ENCODE measurements at places on chromosomes 3 and 15. TPM values are rescaled to one million over a fixed set of nuclear protein-coding genes. Genes with fewer than 3 reads are reported as not detected.

- DNase-seq = peak; percentile 18
These were observed 560.0 kb upstream of the CFAP20DC start for GRCh38 chr3:59609657-59610348.

DNA sequence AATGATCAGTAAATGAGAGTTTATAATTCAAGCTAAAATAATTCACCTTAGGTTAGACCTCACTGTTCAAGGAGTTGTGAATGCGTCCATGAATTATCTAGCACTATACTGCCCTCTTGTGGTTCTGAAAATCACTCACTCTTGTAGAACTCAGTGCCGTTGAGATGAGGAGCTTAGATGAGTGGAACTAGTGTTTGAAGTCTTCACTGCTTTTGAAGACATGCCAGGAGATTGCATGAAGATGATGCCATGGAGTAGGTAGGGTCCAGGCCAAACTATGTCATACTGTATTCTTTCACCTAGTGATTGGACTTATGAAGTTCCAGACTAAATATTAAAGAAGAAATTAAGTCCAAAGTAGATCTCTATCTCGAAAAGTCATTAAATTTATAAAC lies 28.8 kb downstream of the LYSMD4 start:
- DNase-seq = peak; percentile 89

DNA sequence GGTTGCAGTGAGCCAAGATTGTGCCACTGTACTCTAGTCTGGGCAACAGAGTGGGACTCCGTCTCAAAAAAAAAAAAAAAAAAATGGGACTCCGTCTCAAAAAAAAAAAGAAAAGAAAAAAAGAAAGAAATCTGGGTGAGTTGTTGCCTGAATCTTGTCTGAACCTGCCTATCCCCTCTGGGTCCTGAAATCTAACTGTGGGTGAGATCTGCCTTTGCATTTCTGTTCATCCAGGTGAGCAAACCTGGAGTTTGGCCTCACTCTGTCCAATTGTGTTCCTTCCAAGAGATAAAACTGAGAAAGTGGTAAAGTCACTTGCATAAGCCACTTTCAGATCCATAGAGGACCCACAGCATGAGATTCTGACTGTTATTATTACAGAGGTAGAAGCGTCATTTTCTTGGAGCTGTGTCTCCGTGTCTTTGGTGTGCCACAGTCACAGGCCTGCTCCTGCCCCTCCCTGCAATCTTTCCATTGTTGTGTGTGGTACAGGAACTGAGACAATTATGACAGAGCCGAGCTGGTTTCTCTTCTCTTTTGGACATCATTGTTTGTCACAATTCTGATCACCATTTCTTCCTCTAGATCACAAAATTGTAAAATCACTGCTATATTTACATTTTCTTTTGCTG lies 235.9 kb downstream of the LPP start:
- DNase-seq = no peak

- no peak for DNase-seq
These were observed 42.3 kb upstream of the ROBO1 start for GRCh38 chr3:79810092-79810491.

GRCh38 chr15:98775498-98776230 lies 127.3 kb downstream of the IGF1R start:
- DNase-seq = no peak

GRCh38 chr15:85897895-85898717 lies 103.4 kb upstream of the KLHL25 start:
- DNase-seq = no peak

GRCh38 chr3:170493712-170494182 lies 75.1 kb downstream of the CLDN11 start:
- DNase-seq = no peak

- no peak for DNase-seq
These were observed 20.9 kb downstream of the CD276 start for GRCh38 chr15:73704869-73705645.

DNA sequence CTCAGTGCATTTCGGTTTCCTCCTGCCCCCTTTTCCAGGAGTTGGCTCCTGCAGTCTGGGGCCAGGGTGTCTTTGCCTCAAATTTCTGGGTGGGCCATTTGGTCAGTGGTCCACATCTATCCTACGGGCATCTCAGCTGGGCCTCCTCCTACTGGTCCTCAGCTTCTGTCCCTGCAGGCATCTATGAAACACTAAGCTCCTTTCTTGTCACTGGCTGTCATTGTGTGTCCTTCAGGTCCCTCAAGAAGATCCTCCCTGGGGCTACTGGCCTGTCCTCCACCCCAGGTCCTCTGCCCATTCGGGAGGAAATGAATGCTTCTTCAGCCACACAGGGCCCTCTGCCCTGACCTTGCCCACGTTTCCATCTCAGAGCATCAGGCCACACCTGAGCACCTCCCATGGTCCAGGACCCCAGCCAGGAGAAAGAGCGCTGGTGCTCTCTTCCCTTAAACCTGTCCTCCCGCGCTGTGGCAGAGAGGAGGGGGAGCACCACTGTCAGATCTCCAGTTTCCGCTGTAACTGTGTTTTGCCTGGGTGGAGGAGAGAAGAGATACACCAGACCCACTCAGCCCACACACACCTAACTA lies 1.8 kb downstream of the PRR23E start:
- DNase-seq = no peak

- DNase-seq = peak; percentile 72
These were observed 17.9 kb downstream of the ARHGEF3 start for GRCh38 chr3:56783644-56784447.

- no peak for DNase-seq
These were observed 22.7 kb downstream of the TRA2B start for GRCh38 chr3:185914911-185915629.

DNA sequence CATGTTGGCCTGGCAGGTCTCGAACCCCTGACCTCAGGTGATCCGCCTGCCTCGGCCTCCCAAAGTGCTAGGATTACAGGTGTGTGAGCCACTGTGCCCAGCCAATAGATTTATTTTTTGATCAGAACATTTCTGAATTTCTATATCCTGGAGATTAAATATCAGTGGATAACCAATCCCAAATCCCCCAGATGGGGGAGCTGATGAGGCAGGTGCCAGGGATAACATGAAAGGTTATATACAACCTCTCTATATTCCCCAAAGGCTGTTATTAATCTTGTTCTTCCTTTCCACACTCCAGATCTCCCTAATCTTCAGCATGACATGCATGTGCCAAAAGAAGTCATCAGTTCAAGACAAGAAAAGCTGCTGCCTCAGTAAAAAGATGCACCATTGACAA lies 112.3 kb downstream of the WDR76 start:
- no peak for DNase-seq

GRCh38 chr15:31799319-31799714 lies 231.0 kb upstream of the CHRNA7 start:
- no peak for DNase-seq

- DNase-seq = no peak
These were observed 15.8 kb upstream of the TRH start for GRCh38 chr3:129958755-129959154.

DNA sequence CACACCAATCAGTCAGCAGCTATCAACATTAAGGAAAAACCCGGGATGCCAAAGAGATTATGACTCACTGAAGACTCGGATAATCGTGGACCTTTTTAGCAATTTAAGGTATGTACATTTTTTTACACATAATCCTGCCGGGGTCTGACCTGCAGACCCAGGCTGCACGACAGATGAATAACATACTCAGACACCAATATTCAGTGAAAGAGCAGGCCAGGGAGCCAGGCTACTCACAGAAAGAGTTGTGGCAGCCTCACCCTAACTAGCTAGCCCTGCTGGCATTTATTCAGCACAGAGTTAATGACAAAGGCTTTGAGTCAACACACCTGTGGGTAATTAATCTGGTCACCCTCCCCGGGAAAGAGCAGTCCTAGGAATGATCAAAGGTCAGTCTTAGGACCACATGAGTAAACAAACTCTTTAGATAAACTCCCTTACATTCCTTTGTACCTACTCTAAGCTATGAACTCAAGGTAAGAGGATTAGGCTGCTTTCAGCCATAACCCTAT lies 727.5 kb downstream of the TBL1XR1 start:
- DNase-seq = no peak

The EXD1 gene
- polyA plus RNA-seq = not detected

The GOLGA6L10 gene
- 4.2 TPM for polyA plus RNA-seq

The SRGAP3 gene
- 15.8 TPM for polyA plus RNA-seq

The CRELD1 gene
- 50.1 TPM for polyA plus RNA-seq

The ESYT3 gene
- polyA plus RNA-seq = 1.2 TPM

The MCTP2 gene
- polyA plus RNA-seq = 18.8 TPM
